ENCODE measurements at places on chromosomes 2 and 18.

- DNase-seq = no peak
Measured at GRCh38 chr2:111221701-111222100, 101.0 kb downstream of the BCL2L11 start.

GRCh38 chr18:63878925-63879324 is 8.6 kb upstream of the SERPINB2 start:
- no peak for DNase-seq

DNA sequence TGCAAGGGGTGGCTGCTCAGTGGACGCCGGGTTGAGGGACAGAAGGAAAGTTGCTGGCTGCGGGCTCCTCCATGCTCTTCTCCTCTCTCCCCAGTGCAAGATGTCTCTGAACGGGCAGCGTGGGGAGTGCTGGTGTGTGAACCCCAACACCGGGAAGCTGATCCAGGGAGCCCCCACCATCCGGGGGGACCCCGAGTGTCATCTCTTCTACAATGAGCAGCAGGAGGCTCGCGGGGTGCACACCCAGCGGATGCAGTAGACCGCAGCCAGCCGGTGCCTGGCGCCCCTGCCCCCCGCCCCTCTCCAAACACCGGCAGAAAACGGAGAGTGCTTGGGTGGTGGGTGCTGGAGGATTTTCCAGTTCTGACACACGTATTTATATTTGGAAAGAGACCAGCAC is 30.6 kb downstream of the IGFBP2 start:
- DNase-seq = no peak

GRCh38 chr2:86686905-86687304 is 33.2 kb upstream of the RMND5A start:
- no peak for DNase-seq

DNA sequence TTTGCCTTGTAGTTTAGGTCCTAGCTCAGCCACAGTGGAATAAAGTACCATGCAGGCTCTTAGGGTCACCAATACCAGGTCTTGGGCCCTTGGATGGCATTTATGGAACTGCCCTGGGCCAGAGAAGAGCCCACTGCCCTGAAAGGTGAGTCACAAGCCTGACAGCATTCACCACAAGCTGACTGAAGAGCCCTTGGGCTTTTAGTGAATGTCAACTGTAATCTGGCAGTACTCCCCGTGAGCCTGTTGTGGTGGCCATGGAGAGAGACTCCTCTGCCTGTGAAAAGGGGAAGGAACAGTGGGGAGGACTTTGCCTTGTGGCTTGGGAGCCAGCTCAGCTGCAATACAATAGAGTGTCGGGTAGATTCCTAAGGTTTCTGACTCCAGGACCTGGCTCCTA is 1389.7 kb downstream of the DSC3 start:
- DNase-seq = no peak

GRCh38 chr2:121089166-121089510 is 195.9 kb downstream of the TFCP2L1 start:
- DNase-seq = no peak

- no peak for DNase-seq
Measured at GRCh38 chr2:43300781-43301583, 74.6 kb upstream of the ZFP36L2 start.

DNA sequence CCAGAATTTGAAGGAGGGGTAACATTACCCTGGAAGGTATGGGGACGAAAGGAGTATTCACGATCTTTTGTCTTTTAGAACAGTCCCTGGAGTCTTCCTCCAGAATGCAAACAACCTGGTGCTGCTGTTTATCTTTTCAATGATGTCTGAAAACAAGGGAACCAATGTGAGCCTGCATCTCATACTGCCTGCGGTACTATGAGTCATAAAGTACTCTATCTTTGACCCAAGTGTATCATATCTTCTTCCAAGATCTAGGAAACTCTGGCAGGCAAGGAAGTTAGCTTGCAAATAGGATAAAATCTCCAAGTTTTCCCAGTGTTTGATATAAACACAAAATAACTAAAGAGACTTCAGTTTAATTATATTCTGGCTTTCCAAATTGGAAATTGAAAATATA is 968.5 kb downstream of the LRP1B start:
- DNase-seq = no peak

All from head of caudate nucleus (tissue), 42 donors.